ENCODE measurements at places on chromosomes 6 and 20.

DNA sequence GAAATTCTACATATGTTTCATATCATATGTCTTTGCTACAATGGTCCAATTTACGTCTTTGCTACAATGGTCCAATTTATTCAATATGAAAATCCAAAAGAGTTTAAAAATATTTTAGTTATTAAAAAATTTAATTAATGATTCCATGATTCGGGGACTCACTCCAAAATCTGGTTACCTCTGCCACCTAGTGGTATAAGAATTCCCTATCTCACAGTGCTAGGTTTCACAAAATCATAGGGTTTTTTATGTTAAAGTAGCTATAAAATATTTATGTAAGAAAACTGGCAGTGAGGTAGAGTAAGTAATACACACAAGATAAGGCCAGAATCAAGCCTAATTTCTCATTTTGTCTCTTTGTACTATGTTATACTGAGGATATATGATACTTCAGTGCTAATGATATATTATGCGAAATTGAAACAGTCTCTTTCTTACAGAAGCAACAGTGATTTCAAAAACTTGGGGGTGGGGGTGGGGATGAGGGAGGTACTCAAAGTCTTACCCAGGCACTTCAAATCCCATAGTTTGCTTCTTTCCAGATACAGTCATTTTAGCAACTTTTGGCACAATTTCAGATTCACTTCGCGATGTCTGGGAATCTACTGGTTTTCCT is 52.3 kb downstream of the HBS1L start:
- DNase-seq: peak; percentile 29

DNA sequence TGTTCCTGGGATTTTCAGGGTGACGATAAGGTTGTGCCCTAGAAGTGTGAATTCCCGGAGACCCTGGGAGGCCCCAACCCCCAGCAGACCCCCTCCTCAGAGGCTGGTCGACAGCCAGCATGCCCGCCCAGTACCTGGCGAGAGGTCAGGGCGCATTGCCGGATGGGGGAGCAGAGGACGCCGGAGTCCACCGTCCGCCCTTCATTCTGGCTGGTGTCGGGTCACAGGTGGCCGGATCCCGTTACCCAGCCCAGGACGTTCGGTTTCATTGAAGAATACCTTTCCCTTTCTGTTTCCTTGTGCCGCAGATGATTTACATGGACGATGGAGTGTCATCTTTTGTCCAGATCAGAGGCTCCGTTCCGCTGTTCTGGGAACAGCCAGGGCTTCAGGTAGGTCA is 61.3 kb downstream of the SYNJ2 start:
- no peak for DNase-seq

- no peak for DNase-seq
Measured at GRCh38 chr6:12007887-12008286, 4.2 kb upstream of the HIVEP1 start.

- DNase-seq: peak; percentile 95
Measured at GRCh38 chr6:30769088-30769852, 24.9 kb upstream of the IER3 start.

- DNase-seq: no peak
Measured at GRCh38 chr20:38209054-38209675, 44.1 kb upstream of the TGM2 start.

GRCh38 chr6:1485678-1486077 is 96.3 kb downstream of the FOXF2 start:
- DNase-seq: peak; percentile 76

- no peak for DNase-seq
Measured at GRCh38 chr6:51335543-51335942, 516.9 kb downstream of the TFAP2B start.

DNA sequence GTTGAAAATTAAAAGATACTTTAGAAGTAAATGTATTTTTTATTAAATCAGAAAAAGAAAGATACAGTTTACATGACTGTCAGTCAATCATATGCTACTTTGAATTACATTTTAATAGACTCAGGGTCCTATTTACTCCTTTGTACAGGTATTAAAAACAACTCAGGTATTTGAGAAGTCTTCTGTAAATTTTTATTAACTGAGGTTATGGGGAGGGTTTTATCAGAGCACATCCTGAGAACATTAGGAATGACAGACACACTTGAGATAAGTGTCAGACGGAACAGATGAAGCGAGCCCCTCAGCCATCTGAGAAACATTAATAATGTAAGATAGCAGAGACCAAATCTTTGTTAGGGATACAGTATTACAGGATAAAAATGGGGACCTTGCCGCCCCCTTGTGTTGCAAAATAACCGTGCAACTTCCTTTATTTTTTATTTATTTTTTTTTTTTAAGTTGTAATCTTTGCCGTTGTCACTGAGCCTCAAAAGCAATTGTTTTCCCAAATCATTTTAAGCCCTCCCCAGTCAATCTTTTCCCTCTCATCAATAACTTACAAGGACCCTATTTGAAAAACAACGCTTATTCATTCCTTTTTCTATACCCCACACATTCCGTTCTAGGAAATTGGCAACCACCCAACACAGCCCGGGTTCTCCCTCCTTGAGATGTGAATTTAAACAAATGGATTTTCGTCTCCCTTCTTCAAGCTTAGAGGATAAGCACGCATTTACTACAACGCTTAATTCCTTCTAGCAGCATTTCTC is 126.7 kb downstream of the BCAS1 start:
- DNase-seq: peak; percentile 61

- no peak for DNase-seq
Measured at GRCh38 chr6:167079853-167080297, 43.0 kb upstream of the CCR6 start.

DNA sequence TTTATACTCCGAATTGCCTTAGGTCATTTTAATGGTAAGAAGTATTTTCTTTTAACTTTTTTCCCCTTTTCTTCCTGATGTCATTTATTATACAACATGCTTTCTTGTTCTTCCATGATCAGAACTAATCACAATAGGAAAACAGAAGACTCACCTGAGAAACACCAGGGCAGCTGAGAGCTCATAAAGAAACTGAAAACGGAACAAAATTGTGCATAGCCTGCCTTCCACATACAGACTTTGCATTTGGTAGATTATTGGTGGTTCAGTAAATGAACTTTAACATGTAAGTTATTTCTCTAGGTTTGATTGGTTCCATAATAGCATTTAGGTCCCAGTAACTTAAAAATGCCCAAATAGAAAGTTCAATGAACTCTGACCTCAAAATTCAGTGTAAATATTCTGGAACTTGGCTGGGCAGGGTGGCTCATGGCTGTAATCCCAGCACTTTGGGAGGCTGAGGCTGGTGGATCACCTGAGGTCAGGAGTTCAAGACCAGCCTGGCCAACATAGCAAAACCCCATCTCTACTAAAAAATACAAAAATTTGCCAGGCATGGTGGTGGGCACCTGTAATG is 161.1 kb upstream of the DTNBP1 start:
- no peak for DNase-seq

DNA sequence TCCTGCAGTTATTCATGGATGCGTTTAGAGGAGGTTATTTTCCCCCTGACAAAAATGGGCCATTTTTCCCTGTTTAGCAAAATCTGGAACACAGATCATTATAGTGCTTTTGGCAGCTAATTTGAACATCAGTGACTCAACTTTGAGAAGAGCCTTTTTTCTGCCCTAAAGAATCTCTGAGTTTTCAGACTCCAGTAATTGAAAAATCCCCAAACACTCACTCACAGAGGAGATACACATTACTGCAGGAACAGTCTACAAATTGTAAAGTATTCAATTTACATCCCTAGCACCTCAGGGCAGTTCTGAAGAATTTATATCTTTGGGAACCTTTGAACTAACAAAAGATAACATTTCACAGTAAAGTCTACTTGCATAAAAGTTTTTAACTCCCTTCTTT is 966.6 kb upstream of the SLC35B3 start:
- DNase-seq: no peak

DNA sequence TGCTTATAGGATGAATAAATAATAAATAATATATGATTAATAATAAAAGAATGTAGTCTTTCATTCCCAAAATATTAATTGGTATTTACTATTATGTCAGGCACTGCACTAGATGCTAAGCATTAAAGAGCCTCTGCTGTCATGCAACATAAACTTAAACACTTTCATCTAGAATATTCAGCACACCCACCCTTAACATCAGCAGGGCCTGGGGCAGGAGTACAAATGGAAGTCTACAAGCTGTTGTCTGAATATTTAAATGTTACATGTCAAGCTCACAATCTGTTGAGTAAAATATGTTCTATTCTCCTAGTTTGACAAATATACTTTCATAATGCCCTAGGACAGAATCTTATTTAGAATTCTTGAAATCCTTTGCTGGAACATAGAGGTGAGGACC is 395.1 kb downstream of the EPM2A start:
- no peak for DNase-seq

DNA sequence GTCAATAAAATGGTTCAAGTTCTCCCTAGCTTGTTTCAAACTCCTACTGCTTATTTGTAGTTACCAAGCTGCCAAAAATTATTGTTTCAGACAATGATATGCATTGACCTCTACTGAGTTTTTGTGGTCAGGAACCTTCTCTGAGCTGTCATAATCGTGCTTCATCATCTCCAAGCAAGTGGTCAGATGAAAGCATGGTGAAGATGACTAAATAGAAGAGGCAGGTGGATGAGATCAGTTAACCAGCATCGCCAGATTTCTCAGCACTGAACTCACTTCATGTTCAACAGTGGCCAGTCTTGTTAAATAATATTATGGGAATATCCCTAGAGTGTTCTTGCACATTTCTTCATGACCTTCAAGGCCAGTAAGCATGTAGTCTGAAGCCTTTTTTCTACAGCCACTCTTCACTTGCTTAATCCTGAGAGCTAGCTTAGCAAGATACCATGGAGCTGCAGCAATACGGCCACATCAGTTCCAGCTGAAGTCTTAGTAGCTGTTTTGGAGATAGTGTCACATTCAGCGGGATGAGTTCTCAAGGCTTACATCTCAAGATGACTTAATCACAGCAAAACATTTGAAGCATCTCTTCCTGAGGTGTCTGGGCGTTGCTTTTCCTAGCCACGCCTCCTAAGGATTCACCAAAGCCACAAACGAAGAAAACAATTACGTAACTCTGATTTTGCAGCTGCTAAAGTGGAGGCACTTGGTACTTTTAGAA is 101.6 kb upstream of the TMEM30A start:
- DNase-seq: peak; percentile 69

All from fibroblast of villous mesenchyme (primary cell).